ENCODE measurements at places on chromosomes 4 and X. TPM values are rescaled to one million over a fixed set of nuclear protein-coding genes. Genes with fewer than 3 reads are reported as not detected.

GABRG1 gene
- 0.67 TPM for polyA plus RNA-seq

- peak; percentile 71 for DNase-seq
Observed at GRCh38 chr4:183571350-183571941, 66.6 kb downstream of the ING2 start.

DNA sequence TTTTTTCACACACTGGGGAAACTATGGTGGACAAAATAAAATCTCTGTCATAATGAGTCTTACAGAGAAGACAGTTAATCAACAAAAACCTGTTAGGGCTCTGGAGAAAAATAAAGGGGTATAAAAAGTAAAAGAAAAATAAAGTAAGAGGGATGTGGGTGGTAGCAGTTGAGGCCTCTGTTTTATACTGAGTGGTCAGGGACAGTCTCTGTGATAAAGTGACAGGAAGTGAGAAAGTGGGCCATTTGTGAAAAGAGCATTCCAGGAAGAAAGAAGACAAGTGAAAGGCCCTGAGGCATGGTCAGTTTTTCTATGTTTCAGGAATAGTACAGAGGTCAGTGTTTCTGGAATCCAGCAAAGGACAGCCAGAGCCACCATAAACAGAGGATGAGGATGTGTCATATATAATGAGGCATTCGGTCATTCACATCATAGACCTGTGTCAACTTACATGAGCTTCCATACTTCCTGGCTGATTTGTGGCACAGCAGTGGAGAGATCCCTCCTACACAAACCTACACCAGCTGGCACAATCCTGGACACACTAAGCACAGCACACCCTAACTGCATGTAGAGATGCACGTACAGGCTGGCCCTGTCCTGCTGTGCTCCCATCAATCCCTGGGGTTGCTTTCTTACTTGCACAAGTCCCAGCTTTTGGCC lies 64.4 kb upstream of the NAP1L5 start:
- DNase-seq = no peak

DNA sequence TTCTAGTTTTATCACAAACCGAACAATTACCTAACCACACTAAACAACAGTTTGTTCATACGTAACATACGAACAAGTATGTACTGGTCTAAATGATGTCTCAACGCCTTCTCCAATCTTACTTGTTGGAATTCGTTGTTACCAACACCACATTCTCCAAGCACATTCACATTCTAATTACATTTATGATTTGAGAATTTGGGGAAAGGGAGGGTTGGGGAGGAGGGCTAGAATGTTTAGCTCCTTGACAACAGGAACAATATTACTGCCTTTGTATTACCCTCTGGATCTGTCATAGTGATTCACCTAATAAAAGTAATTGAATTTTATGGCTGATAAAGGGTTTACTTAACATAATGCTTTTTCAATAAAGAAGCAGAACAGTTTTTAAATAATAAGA lies 24.4 kb downstream of the LCORL start:
- no peak for DNase-seq

DNA sequence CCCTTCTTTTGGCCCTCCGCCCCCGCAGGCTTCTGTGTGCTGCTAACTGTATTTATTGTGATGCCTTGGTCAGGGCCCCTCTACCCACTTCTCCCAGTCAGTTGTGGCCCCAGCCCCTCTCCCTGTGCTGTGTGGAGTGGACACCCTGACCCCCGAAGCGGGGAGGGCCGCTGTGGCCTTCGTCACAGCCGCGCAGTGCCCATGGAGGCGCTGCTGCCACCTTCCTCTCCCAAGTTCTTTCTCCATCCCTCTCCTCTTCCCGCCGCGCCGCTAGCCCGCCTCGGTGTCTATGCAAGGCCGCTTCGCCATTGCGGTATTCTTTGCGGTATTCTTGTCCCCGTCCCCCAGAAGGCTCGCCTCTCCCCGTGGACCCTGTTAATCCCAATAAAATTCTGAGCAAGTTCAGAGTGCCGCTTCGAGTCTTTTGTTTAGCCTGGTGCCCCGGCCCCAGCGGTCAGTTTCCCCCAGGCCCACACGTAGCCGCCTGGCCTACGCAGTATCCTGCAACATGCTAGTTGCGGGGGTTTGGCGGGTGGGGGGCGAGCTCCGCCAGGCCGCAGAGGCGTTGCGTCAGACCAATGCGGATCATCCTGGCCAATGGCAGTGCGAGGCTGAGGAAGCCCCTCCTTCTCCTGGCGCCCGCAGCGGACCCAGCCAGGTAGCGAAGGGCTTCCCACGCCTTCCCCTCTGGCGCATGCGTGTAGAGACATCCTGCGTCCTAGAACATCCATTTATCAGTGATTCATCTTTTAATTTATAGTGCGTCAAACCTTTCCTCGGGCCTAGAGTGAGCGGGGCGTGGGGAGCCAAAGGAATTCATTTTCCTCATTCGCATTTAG lies 5.6 kb upstream of the KANTR start:
- peak; percentile 79 for DNase-seq

All from right lung (tissue), 10 donors.